ENCODE measurements at places on chromosomes 5 and 9.

DNA sequence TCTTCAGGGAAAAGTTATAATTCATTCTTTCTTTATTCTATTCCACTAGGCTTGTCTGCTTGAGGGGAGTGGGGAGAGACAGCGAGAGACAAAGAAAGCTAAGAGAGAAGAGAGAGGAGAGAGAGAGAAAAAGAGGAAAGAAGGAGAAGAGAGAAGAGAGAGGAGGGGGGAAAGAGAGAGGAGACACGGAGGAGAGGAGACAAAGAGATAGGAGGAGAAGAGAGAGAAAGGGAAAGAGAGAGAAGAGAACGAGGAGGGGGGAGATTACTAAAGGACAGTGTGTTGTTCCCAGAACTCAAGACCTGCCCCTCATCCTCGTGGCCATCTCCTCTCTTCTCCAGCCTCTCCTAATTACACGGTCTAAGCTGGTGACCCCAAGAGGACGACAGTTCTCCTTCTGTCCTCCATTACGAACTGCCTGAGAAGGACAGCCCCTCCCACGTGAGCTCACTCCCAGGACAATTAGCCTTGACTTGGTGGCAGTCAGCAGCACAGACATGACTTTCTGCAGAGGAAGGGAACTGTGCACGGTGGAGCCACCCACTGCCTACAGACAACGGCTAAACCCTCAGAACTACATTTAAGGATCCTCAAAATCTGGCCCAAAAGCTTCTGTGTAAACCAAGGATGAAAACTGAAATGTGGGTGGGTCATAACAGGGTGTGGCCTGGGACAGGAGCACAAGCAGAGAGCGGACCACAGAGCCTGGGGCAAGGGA lies 99.1 kb downstream of the COL23A1 start:
- DNase-seq, result no peak

DNA sequence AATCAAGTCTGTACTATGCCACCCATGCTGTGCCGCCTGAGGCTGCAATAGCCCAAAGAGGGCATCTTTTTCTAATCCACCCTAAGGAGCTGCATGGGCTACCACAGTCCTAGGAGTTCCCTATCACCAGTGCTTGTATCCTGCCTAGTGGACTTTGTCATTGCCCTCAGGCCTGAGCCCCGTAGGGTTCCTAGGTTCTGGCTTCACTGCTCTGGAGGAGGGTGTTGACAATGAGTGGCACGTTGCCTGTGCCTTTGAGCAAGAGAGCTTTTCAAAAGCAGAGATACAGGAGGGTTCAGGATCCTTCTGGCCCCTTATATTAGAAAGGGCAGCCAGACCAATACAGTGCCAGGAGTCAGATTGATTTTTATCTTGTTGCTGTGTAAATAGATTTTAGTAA lies 93.0 kb downstream of the PRDM6 start:
- no peak for DNase-seq

GRCh38 chr9:109315480-109316206 lies 5.2 kb downstream of the EPB41L4B start:
- DNase-seq, result no peak

DNA sequence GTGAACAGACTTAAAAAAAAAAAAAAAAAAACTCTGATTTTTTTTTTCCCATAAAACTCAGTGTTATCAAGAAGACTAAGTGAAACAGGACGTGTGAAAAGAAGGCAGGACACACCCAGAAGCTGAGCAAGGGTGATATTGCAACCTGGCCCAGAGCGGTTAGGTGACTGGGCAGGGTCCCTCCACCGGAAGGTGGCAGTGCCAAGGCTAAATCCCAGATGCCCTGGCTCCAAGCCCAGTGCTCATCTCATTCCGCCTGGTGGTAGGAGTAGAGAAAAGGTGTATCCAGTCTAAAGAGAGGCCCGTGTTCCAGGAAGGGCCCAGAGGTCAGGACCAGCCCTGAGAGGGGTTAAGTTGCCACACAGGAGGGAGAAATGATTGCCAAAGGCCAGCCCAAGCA lies 51.5 kb upstream of the SAP30L start:
- DNase-seq, result no peak

- no peak for DNase-seq
These were observed 235.7 kb upstream of the HAPLN1 start for GRCh38 chr5:83956386-83956785.

DNA sequence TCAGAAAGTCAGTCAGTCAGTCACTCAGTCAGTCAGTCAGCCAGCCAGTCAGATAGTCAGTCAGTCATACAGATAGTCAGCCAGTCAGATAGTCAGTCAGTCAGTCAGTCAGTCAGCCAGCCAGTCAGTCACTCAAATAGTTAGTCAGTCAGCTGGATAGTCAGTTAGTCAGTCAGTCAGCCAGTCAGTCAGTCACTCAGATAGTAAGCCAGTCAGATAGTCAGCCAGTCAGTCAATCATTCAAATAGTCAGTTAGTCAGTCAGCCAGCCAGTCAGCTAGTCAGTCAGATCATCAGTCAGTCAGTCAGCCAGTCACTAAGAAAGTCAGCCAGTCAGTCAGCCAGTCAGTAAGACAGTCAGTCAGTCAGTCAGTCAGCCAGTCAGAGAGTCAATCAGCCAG lies 477.1 kb downstream of the AGTPBP1 start:
- DNase-seq, result no peak

DNA sequence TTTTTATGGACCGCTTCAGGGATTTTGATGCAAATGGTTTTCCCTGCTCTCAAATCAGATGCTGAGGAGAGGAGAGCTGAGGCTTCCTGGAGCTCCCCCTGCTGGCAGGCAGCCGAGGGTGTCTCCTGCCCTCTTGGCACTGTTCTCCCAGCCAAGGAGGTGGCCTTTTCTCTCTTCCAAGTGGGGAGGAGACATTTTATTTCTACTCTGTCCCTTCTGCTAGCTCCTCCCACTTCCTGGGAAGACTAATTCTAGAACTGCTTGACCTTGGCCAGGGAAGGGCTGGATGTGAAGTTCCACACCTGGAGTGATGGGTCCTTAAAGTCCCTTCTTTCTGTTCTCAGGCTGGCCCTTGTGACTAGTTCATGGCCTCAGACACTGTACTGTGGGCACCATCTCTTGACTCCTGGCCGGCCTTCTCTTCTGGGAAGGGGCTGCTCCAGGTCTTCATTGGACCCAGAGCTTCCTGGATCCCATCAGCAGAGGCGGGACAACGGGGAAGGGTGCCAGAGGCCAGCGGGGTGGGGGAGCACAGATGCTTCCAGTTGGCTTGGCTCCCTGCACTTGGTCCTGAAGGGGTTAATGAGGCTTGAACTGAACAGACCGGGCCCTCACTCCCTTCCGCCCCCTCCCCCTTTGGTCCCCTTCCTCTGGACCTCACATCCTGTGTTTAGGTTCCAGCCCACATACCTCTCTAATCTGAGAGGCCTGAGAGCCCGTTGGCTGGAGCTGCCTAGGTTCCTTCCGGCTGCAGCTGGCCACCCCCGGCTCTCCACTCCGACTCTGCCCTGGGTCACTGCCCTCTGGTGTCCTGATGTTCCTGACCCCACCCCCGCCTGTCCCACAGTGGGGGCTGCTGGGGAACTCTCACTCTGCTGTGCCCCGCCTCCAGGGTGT lies 32.1 kb downstream of the PTPA start:
- peak; percentile 65 for DNase-seq

- no peak for DNase-seq
These were observed 47.9 kb downstream of the RAI14 start for GRCh38 chr5:34703767-34704713.

DNA sequence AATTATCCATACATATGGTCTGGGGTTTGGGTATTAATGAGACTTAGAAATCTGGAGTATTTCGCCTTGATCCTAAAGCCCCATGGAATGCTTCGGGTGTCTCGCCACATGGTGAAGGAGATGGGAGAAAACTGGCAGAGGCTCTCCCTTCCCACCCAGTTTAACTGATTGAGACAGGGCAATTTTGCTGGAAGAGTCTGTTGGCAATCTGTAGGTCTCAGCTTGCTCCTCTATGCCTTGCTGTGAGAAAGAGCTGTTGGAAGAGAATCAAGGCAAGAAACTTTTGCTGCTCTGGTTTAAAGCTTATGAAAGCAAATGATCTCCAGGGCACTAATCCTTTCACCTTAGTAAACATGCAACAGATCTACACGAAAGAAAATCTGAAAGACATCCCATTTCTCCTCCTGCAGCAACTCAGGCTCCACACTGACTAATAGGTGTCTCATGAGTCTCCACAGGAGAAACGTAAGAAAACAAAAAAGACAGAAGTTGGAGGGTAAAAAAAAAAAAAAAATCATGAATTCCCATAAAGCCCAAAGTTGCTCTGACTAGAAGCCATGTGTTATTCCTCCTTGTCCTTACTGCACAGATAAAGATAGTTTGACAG lies 369.9 kb downstream of the EFNA5 start:
- DNase-seq, result no peak

DNA sequence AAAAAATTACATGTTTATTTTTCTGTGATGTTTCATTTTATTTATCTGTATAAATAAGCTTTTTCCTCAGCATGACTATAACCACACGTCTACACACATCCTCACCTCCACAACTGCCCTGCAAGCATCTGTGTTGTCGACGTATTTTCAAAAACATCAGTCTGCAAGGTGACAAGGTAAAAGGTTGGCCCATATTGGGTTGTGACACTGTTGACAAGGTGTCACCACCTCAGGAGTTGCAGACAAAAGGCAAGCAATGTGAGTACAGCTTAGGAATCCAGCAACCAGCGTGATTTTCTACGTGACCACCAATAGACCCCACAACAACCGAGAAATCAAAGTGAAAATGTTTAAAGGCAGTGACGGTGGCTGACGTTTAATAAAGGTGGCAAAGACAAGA lies 187.6 kb downstream of the PARP8 start:
- DNase-seq, result no peak

DNA sequence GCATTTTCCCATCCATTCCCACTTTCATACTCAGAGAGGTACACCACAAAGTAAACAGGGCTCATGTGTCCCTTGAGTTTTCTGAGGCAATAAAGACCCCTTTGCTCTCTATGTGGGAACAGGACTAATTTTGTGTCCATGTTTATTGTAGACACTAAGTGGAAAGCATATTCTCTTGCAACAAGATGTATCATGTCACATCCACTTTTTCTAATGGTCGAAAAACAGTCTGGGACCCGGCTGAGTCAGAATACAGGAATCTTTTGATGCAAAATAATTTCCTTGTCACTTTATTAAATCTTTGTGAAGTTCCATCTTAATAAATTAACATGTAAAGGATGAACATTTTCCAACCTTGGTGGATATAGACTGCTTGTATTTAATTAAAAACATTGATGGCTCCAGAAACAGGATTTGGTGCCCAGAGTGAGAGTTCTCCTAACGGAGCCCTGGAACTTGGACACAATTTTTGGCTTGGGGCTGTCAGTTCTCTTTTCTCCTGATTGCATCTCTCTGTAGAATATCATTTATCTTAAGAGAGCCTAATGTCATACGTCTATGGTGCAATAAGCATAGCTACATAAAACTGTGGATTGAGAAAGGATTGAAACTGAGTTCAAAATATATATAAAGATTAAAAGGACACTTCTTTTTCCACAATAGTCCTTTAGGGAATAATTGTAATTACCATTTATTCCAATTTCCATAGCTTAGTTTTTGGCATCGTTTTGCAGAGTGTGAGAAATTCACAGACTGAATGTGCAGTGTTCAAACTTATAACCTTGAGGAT lies 1116.7 kb upstream of the SEMA6A start:
- DNase-seq, result no peak

- DNase-seq, result no peak
These were observed 22.4 kb upstream of the SLC6A3 start for GRCh38 chr5:1467341-1468246.

DNA sequence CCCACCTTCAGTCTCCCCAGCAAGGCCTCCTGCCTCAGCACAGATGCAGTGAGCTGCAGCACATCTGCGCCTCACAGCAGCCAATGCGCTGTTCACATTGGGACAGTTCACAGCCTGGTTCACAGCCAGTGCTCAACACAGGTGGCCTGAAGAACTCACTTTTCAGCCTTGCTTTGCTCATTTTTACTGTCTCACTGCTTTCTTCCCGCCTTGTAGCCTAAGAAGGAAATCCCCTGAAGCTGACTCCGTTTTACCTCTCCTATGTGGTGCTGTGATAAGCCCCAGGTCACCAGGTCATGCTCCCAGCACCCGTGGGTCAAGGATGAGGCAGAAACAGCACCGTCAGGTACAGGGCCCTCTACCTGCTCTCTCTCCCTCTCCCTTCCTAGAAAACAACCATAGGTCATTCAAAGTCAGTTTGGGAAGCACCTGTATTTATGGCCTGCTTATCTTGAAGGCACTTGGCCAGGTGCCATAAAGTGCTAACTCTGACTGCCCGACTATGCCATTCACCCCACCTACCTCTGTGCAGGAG lies 1.1 kb downstream of the GCNT4 start:
- DNase-seq, result peak; percentile 7

GRCh38 chr9:36113999-36114398 lies 22.5 kb upstream of the GLIPR2 start:
- DNase-seq, result no peak

DNA sequence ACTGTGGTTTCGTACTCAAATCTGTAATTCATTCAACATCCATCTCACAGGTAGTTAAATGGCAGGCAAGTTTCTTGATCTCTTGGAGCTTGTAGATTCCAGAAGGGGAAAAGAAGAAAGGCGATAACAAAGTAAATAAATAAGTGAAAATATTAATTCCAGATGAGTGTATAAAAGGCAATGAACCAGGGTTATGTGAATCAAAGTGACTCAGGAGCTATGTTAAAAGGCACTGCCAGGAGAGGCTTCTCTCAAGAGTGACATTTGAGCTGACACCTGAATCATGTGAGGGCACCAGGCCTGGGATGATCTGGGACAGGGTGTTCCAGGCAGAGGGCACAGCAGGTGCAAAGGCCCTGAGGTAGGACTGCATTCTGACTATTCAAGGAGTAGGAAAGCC lies 45.0 kb downstream of the DOCK2 start:
- no peak for DNase-seq

GRCh38 chr5:67383451-67383850 lies 186.9 kb upstream of the CD180 start:
- DNase-seq, result no peak

- DNase-seq, result no peak
These were observed 123.5 kb upstream of the CD180 start for GRCh38 chr5:67319935-67320725.

DNA sequence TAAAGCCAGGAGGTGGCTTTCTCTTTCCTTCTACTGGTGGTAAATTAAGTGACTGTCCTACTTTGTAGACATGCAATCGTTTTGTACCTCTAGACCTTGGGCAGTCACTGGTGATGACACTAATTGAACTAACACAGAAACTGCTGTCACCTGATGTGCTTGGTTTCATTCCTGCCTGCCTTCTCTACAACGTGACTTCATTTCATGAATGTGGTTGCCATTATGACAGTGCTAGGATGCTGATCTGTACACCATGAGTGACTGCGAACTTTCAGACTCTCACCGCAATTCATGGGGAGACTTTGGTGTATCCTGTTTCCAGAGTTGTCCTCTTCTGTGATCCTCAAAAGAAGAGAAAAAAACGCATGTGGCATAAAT lies 47.5 kb downstream of the UBE2QL1 start:
- no peak for DNase-seq
